Fibroblast of skin of abdomen (primary cell): ENCODE measurements at places on chromosomes 2 and 18.

DNA sequence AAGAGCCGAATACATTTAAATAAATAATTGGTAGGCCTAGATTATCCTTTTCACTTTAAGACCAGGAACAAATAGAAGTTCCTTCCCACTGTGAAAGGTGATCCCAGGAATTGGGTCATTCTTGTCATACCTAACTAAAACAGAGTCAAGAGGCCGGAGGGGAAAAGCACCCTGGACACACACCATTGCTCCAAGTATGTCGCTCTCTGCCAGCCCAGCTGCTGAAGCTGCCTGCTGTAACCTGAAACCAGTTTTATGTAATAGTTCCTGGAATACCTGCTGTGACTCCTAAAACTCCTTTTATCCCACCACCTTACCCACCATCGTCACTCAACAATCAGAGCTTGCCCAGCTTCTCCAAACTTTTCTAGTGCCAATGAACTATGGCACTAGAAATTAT is 217.1 kb downstream of the PTPRM start:
- DNase-seq, result no peak

GRCh38 chr18:62784338-62784965 is 69.1 kb downstream of the PHLPP1 start:
- no peak for DNase-seq

DNA sequence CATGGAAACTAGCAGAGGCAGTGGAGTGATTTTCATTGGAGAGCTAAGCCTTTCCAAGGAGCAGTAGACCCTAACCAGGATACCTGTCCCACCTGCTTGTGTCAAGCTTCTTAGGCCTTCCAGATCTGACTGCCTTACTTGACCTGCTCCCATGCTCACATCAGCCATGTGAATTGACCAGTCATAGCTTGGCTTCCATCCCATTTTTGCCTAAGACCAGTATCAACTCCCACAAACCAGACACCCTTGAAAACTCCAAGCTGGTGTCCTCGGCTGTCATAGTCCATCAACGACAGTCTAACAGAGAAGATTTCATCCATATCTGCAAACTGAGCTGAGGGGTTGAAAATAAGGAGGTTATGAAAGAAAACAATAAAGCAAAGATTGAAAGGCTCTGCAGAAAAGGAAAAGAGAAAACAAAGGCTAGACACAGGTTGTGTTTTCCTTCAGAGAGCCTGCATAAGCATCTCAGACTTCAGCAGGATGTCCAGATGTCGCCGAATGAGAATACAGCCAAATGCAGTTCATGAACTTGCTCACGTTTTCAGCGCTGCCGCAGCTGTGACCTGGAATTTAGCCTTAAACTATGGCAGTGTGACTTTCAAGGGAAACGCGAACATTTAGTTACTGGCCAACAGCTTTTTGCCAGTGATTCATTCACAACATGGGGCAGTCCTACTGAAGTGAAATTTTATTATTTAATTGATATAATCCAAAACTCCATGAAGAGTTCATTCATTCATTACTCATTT is 868.1 kb upstream of the ID2 start:
- DNase-seq, result peak; percentile 16

DNA sequence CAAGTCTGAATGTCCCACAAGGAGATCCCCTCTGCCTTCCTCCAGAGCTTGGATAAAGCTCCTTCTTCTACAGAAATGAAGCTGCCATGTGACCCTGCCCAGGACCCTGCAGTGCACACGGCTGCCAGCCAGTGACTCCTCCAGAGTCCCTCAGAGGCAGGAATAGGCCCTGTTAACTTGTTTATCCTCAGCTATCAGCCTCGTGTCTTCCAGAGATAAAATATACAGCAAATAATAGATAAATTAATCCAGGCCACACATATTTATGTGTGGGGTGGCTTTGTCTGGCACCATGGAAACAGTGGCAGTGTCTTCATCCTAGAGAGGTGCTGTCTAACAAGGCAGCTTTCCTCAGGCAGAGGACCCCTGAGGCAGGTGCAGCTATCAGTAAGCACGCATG is 66.7 kb downstream of the TMEM18 start:
- DNase-seq, result no peak

GRCh38 chr2:214076527-214076926 is 334.3 kb upstream of the VWC2L start:
- DNase-seq, result no peak

- DNase-seq, result no peak
Observed at GRCh38 chr2:95387358-95387757, 15.2 kb upstream of the FAHD2A start.

GRCh38 chr18:31065036-31065773 is 22.7 kb upstream of the DSC3 start:
- no peak for DNase-seq

DNA sequence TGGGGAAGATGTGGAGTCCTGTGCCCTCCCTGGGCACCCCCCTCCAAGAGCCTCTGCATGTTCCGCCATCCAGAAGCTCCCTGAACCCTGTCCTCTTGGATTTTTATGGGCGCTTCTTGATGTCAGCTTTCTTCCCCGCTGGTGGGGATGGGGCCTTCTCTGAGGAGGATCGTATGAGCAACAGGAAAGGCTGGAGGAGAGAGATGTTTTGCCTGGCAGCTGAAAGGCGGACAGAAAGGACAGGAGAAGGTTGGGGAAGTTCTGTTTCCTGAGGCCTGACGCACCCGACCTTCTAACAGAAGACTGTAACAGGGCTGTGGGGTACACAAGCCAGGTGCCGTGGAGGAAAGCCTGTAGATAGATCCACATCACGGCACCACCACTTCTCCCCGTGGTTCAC is 238.8 kb downstream of the LDLRAD4 start:
- no peak for DNase-seq

- no peak for DNase-seq
Observed at GRCh38 chr2:227724394-227725039, at the start of gene SCYGR6. TSS of gene SCYGR6 (minus strand) at chr2:227724757. CDS start at chr2:227724757, 0 bp downstream.

DNA sequence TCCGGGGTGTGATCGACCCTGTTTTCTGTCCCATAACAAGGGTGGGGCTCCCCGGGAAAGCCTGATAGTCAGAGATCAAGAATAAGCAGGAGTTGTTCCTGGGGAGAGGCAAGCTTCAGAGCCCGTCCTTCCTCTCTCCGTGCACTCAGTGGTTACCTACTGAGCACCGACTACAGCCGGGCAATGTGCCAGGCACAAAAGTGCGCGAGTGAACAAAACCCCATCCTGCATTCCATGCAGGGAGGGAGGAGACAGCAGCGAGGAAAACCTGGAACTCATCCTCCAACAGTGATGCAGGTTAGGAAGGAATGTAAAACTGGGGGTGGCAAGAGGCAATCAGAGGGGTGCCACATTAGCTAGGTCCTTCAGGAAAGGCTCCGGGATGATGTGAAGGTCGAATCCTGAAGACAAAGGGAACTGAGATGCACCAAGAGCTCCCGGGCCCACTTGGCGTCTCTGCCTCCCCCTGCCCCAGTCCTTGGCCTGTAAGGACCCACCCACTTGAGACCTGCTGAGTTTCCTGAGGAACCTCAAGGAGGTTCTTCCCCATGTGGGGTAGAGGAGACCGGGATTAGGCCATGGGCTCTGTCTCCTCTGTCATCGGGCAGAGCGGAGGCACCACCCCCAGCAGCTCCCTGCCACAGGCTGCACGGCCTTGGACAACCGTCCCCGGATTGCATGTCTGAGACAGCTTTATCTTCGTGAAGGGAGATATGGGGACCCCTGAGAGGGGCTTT is 198.2 kb downstream of the NDUFA10 start:
- DNase-seq, result no peak

DNA sequence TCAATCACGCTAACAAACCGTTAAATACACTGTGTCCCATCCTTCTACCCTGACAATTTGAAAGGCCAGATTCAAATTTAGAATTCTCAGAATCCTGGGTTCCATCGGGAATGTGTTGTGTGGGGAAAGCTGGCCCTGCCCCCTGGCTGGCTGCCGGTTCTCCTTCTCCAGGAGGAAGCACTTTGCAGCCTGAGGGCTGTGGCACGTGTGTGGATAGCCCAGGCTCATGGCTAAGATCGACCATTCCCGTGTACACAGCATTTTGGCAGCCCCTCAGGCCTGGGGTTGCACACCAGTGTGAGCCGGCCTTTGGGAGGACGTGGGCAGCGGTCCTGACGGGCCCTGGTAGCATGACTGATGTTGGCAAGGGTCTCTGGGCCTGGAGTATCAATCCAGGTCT is 51.0 kb upstream of the ROCK2 start:
- DNase-seq, result no peak

DNA sequence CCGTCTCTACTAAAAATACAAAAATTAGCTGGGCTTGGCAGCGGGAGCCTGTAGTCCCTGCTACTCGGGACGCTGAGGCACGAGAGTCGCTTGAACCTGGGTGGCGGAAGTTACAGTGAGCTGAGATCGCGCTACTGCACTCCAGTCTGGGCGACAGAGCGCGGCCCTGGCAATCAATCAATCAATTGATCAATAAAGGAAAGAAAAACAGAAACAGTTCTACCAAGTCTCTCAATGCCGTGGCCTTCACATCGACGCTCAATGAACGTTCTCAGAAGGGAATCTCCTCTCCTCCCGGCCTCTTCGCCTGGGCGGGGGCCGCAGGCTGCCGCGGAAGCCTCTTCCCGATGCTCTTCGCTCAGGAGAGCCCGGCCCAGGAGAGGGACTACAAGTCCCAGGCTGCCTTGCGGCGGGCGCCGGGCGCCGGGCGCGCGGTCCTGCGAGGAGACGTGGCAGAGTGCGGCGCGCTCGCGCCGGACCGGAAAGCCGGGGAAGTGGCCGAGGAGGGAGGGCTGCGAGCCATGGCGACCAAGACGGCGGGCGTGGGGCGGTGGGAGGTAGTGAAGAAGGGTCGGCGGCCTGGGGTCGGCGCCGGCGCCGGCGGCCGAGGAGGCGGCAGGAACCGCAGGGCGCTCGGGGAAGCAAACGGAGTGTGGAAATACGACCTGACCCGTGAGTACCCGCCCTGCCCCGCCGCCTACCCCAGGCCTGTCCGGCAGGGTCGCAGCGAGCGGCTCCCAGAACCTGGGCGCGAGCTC is at the start of gene TMEM214:
TMEM214 (plus strand) TSS at position 471 of the 758 bp plus-strand sequence; CDS start at position 522, 51 bp downstream.
- peak; percentile 90 for DNase-seq

DNA sequence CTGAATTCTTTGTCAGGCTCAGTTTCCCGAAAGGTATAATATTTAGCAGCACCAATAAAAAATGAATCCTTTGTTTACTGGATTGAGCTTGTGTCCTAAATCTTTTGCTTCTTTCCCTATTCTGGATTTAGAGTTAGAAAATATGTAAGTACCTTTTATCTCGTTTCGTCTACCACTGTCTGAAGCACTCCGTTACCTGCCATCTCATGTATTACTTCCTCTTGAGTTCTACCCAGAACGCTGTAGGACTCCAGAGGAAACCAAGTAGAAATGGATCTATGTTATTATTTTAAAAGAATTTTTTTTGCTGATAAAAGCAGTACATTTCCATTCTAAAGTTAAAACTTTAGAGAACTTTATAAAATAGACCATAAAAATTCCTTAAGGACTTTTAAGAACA is 13.5 kb downstream of the ANKRD12 start:
- no peak for DNase-seq

DNA sequence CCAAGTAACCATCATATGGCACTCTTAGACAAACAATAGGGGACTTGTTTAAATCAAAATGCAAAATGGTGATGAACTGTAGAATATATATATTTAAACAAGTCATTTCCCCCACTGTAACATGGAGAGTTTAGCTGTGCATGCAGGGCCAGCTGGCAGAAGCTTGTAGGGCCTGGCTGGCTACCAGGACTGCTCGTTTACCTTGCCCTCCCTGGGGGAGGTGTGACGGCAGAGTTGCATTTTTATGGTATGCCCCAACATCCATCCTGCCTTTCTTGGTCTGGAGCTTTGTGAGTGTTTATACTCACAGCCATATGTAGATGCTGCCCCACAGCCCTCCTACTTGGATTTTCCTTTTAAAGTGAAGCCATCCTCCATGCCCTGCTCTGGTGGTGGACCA is 101.7 kb upstream of the ZFP36L2 start:
- DNase-seq, result peak; percentile 61

DNA sequence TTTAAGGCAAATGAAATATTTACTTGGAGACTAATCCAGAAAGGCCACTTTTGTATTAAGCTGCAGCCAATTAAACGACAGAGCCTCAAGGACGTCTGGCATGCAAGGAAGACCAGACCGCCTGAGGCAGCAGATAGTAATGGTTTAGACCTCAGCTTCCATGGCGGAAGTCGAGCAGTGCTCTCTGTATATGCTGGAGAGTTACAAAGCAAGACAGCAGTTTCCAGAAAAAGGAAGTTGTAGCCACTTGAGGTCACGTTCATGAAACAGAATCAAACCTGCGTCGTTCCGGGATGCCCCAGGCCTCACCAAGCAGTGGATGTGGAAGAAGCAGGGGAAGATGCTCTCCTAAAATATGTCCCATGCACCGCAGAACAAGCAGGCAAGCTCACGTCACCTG is 142.0 kb downstream of the PTGR3 start:
- DNase-seq, result no peak

DNA sequence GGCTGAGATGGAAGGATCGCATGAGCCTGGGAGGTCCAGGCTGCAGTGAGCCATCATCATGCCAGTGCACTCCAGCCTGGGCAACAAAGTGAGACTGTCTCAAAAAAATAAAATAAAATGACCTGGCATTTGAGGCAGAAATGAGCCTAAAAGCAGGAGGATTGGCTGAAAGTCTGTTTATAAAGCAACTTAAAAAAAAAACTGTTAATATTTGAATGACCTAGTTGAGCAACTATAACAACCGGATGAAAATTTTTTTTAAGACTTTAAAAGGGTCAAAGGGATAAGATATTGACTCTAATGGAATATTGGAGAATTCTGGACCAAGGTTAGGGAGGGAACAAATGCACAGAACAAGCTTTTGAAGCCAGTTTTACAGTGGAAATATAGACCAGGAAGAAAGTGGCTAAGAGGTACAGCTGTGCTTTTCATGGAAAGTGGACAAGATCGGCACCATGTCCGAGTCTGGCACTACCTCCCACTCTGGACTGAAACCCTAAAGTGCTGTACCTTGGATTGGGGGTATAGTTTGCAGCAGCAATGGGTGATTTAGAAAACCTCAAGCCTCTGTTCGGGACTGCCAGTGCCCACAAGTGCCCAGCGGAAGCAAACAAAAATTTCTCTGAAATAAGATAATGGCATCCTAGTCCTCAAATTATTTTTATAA is 33.2 kb upstream of the ELAC1 start:
- DNase-seq, result no peak

GRCh38 chr18:36114251-36114650 is 14.9 kb downstream of the SLC39A6 start:
- no peak for DNase-seq

DNA sequence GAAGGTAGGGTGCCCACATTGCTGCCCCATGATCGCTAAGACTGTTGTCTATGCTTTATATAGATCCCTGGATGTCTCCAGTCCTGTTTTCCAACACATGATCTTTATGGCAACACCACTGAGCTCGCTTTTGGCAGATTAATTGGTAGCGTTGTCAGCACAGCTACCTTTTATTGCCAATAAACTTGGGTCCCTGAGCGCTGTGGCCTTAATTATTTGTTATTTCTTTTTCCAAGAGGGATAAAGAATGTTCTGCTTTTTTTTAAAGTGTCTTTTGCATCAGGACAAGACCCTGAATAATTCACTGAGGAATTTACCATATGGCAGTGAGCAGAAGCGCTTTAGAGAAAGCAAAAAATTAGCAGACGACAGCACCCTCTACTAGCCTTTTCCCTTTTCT is 113.5 kb downstream of the COLEC12 start:
- DNase-seq, result no peak

- peak; percentile 16 for DNase-seq
Observed at GRCh38 chr2:144630459-144631215, 110.7 kb upstream of the ZEB2 start.

GRCh38 chr2:112133344-112133743 is 4.8 kb upstream of the FBLN7 start:
- DNase-seq, result no peak
